ENCODE measurements at places on chromosomes 5 and 9.

DNA sequence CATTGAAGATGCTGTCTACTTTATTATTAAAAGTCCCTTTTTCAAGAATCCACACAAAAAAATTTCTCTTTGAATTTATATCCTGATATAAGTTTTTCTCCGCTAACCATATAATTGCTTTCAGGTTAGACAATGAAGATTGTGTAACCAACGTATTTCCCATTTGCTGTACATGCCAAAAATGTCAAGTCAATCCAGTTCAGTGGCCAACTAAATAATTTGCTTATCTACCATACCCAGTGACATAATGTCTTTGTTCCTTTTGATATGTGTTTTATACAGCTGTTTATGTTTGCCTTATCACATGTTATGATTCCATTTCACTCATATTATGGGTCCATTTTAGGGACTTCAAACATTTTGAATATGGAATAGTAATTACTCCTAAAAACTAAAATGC is 349.9 kb downstream of the EFNA5 start:
- no peak for DNase-seq

GRCh38 chr5:150335778-150336177 is 21.7 kb upstream of the TCOF1 start:
- no peak for DNase-seq

DNA sequence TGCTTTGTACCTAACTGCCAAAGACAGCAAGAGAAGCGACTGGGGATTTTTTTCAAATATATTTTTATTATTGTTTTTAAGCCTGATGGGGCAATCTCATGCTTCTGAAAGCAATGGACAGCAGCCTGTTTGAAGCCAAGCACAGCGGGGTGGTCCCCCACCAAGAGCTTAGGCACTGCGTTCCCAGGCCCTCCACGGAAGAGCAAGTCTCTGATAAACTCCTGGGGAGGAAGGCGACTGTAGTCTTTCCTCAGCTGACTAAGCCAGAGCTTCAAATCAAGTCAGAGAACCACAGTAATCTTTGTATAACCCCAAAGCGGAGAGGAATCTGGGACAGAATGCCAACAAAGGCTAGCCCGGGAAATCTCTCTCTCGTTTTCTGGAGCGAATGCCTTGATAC is 54.4 kb downstream of the ARSB start:
- DNase-seq: no peak

GRCh38 chr9:12368569-12368968 is 324.6 kb upstream of the TYRP1 start:
- DNase-seq: no peak

GRCh38 chr5:81147886-81148571 is 85.1 kb upstream of the CKMT2 start:
- DNase-seq: no peak

Data from RCC 7860 (cell line).